ENCODE measurements at places on chromosomes 2 and 18.

GRCh38 chr2:98520806-98521205, 76.1 kb downstream of the INPP4A start:
- DNase-seq = no peak

- no peak for DNase-seq
Measured at GRCh38 chr18:45280481-45281276, 334.6 kb upstream of the SLC14A2 start.

GRCh38 chr2:20001361-20001863, 11.1 kb downstream of the MATN3 start:
- no peak for DNase-seq

DNA sequence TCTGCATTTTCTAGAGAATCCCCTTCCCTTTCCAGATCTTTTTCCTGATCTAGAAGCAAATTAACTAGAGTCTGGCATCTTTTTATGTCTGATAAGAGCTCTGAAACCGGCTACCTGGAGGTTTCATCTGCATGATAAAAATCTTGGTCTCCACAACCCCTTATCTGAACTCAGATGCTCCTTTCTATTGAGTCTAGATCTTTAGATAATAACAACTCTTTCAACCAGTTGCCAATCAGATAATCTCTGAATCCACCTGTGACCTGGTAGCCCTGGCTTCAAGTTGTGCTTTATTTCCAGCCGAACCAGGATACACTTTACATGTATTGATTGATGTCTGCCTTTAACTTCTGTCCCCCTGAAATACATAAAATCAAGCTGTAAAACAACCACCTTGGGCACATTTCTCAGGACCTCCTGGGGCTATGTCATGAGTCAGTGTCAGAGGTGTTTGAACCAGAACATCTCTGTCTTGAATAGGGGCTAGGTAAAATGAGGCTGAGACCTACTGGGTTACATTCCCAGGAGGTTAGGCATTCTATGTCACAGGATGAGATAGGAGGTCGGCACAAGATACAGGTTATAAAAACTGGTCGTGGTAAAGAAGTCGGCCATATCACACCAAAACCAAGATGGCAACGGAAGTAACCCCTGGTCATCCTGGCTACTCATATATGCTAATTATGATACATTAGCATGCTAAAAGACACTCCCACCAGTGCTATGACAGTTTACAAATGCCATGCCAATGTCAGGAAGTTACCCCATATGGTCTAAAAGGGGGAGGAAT, 20.8 kb downstream of the RALBP1 start:
- DNase-seq = no peak

DNA sequence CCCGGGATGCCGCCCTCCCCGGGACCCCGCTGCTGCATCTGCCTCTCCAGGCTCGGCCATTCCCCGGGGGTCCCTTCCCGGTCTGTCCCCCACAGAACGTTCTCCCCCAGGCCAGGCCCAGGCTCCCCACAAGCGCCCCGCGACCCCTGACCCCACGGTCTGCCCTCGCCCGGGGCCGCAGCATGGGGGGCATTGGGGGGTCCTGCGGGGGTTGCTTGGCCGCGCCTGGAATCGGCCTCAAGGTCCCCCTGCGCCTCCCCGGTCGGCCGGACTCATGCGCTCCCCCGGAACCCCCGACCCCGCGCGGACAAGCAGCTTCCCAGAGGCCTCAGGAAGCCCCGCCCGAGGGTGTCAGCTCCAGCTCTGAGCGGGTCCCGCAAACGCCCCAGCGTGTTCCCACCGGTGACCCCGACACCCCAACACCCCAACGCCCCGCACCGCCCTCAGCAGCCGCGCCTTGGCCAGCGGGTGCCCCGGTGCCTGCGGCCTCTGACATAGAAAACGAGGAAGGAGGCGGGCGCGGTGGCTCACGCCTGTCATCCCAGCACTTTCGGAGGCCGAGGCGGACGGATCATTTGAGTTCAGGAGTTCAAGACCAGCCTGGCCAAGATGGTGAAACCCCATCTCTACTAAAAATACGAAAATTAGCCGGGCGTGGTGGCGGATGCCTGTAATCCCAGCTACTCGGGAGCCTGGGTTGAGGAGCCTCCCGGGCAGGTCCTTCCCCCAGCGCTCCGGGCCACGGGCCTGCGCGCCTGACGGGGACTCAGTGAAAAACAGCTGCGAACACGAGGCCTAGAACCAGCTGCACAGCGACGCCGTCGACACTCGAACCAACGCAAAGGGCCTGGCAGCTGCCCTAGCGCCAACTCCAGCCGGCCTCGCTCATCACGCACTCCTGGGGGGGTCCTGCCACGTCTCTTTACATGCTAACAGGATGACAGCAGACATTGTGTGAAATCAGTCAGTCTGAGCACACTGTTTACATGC, 61.8 kb upstream of the CTDP1 start:
- DNase-seq = no peak

GRCh38 chr2:26970928-26971627, 641 bp downstream of the MAPRE3 start:
- no peak for DNase-seq

DNA sequence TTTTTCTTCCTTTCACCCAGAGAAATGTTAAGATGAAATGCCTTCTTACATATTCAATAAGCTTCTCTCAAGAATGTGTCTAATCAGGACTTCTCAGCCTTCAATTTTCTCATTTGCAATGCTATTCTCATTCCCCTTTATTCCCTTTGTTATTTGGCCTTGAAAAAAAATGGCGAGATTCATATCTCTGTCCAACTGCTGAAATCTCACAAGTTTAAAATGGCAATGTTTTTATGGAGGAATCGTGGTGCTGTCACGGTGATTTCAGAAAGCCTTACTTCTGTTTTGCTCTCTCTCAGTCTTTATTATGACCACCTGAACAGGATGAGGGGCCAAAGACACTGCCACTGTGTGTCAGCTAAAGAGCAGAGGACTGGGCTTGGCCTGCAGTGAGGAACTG, 928.5 kb downstream of the DCC start:
- no peak for DNase-seq

DNA sequence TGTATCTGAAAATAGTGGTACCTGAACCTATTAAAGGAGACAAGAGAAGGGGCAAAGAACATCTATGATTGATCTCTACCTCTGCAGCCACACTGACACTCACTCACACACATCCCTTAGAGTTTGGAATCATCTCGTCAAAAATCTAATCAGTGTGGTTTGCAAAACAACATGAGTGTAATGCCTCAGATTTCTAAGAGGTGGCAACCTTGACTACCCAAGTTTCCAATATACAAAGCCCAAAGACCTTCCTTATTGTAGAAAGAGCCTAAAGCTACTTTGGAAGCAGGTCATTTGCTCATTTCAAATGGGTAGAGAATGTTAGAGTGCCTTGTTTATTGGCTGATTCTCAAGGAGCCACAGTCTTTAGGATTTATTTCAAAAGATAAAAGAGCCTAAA, 444.9 kb downstream of the ARHGAP15 start:
- DNase-seq = no peak

GRCh38 chr2:16756831-16757644, 91.4 kb upstream of the CYRIA start:
- no peak for DNase-seq

GRCh38 chr2:64942693-64943092, 46.5 kb upstream of the SLC1A4 start:
- DNase-seq = no peak

GRCh38 chr18:27996801-27997272, 180.1 kb downstream of the CDH2 start:
- no peak for DNase-seq

DNA sequence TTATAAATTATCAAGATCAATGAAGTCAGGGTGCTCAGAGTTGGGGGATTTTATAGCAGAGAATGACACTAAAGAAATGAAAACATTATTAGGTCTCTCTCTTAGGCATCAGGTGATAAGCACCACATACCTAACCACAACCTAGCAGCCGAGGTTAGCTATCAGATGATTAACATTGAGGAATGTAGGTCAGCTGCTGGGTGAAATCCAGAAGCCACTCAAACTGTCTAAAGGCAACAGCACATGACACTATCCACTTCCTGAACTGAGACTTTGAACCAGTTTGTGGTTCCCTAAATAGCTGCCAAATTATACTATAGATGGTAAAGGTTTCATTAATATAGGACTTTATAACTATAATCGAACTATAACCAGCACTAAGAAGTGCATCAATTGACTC, 4.7 kb downstream of the EPG5 start:
- DNase-seq = no peak

- no peak for DNase-seq
Measured at GRCh38 chr2:157283468-157283867, 26.0 kb downstream of the GALNT5 start.

DNA sequence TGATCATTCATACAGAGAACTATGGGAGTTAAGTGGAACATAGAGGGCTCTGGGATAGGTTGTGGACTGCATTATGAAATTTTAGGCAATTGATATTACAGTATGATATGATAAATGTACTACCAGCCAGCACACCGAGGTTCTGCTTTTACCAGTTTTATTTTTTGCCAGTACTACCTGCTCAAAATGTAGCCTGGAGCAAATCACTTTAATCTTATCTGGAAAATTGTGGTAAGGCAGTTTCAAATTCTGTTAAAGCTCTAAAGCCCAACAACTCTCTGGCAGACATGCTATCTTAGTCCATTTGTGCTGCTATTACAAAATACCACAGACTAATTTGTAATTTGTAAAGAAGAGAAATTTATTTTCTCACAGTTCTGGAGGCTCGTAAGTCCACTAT, 474.9 kb upstream of the CWC22 start:
- no peak for DNase-seq

GRCh38 chr18:9741793-9742523, 33.9 kb downstream of the RAB31 start:
- DNase-seq = no peak

GRCh38 chr18:30088238-30089015, 954.1 kb downstream of the DSC3 start:
- DNase-seq = no peak

DNA sequence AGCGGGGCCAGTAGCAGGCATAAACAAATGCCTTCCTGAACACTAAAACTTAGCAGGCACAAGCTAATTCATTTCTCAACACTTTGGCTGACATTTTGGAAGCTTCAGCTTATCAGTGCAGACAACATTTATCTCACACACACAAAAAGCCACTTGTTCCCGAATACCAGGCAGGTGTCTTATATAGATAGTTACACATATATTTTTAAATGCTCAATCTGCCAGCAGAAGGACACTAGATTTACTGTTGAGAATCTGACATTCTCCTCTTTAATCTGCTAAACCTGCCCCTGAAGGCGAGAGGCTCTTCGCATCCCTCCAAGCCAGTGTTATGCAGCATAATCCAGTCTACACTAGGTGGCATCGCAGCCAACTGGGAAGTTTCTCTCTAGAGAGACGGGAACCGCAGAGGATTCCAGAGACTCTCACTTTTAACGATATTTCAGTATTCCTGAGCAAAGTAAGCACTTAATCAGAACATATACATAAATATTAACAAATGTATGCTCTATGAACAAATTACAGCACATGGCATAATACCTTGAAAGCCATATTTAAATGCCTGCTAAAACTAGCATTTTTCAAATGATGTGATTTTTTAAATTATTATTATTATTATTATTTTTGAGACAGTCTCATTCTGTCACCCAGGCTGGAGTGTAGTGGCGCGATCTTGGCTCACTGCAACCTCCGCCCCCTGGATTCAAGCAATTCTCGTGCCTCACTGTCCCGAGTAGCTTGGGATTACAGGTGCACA, 90.2 kb upstream of the SCG2 start:
- DNase-seq = no peak

GRCh38 chr2:38498045-38498481, 104.7 kb downstream of the HNRNPLL start:
- DNase-seq = peak; percentile 21

DNA sequence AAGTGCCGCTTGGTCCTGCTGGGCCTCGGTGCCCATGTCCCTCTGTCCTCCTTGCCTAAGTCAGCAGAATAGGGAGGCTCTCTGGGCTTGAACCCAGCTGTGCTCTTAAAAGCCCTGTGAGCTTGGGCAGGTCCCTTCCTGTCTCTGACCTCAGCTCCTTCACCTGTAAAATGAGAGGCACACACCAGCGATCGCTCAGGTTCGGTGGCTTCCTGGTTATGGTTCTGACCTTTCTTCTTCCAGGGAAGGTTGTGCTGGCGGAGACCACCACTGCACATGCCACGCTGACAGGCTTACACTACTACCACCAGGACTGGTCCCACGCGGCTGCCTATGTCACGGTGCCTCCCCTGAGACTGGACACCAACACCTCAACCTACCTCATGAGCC, 36.1 kb upstream of the MAPRE3 start:
- no peak for DNase-seq

DNA sequence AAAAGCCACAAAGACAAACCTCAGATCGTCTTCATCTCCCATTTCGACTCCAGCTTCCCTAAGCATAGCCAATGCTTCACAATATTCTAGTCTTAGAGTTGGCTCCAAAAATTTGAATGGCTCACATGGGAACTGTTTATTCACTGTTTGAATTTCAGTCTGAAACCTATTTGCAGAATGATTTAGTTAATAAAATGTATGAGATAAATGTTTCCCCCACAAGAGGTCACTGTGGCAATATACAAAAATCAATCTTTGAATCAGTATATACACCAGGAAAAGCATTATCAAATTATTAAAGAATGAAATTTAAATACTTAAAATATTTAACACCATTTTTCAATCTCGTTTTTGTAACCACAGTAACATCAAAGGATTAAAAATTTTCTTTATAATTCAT, 40.0 kb upstream of the MCM6 start:
- no peak for DNase-seq

DNA sequence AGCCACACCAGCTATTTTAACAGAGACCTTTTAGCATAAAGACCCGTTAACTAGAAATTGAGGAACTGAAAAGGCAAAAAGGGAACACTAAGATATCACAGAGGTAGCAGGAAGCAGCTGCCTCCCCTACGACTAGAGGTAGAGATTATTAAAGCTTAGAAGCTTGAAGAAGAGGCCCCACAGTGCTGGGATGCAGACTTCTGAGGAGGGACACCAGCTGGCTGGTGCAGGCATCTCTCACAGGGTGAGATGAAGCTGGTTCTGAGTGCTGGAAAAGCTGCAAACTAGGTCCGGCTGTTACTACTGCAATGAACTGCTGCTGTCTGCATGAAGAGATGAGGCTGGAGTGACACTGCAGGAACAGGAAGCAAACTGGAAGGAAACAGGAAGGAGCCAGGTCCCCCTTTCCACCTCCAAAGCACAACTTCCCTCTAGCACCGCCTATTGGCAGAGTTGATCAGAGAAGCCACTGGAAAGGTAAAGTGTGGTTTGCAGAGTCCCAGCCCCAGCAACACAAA, 61.2 kb upstream of the MRPS9 start:
- DNase-seq = no peak

- DNase-seq = no peak
Measured at GRCh38 chr2:42651057-42651456, 82.6 kb downstream of the MTA3 start.

DNA sequence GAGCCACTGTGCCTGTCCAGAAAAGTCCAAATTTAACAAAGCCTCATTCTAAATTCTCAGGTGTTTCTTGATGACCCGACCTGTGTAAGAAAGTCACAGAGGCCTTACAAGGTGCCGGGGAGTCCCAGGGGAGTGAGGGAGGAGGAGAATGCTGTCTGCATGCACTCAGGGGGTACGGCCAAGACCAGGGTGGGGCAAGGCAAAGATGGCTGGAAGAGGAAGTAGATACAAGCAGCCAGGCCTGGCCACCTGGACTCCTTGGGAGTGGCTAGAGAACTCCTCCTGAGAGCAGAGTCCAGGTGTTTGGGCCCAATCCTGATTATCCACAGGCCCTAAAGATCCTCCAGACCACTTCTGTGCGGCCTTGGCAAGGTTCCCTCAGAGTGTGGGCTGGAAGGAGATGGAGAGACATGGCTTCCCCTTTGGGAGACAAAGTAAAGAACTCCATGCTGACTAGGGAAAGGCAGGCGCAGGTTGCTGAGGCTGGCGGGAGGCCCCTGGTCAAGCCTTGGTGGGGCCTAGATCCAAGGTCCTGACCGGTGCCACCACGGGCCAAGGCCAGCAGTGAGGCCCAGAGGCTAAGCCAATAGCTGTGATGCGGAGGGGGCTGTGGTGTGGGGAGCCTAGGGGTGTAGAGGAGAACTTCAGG, 74.7 kb downstream of the COPS8 start:
- DNase-seq = no peak

Data from NCI-H1436 treated with DMSO at 0.1 percent for 48 hours (cell line).